Fibroblast of the aortic adventitia (primary cell): ENCODE measurements at places on chromosomes 1 and 21.

GRCh38 chr1:158809862-158810261, 21.3 kb upstream of the MNDA start:
- no peak for DNase-seq

DNA sequence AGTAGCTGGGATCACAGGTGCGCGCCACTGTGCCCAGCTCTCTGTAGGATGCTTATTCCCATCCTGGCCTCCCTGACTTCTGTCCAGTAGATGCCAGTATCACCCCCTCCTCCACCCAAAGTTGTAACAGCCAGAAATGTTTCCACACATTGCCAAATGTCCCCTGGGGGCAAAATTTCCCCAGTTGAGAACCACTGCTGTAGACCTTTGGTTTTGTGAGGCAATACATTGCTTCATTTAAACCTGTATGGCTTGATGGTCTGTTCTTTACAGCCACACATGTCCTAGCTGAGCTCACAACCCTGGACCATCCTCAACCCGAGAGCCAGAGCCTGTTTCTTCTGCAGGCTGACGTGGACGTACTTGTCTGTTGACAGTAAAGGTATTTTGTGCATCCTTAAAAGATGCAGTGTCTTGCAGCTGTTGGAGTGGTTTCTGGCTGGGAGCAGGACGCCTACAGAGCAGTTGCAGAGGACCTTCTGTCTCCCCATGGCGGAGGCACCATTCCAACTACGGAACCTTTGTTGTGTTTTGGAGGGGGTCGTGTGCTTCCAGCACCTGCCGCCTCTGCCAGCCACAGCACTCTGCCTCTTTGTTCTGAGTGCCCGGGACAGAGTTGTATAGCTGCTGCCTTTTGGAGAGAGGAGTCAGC, 26.6 kb downstream of the DOP1B start:
- DNase-seq: no peak

- DNase-seq: no peak
Measured at GRCh38 chr1:10132316-10132715, 78.1 kb upstream of the KIF1B start.

- peak; percentile 98 for DNase-seq
Measured at GRCh38 chr21:27570306-27570868, 603.5 kb upstream of the ADAMTS5 start.

GRCh38 chr1:86866665-86867064, 47.3 kb downstream of the SELENOF start:
- DNase-seq: peak; percentile 62

DNA sequence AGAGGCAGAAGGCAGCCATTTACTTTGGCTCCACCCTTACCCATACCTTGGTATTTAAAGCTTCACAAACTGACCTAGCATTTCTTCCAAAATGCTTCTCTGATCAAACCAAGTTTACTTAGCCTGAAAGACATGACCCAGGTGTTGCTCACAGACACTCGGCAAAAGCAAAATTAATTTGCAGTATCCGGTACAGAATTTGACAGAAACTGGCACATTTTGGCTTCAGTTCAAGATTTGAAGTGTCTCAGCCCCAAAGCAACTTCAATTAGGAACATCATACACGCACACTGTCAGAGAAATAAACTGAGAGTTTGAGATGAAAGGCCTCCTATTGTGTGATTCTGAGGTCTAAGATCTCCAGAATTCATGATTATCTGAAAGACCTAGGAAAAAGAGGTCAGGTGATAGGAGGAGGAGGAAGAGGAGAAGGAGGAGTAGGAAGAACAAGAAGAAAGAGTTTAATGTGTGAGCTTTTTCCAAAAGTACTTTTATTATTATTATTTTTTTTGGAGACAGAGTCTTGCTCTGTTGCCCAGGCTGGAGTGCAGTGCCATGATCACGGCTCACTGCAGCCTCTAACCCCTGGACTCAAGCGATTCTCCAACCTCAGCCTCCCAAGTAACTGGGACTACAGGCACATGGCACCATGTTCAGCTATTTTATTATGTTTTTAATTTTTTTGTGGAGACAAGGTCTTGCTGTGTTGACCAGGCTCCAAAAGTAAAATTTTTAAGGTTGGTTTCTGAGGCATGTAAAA, 143.6 kb downstream of the SLC45A1 start:
- no peak for DNase-seq

GRCh38 chr1:20699558-20699957, 18.2 kb downstream of the KIF17 start:
- no peak for DNase-seq

DNA sequence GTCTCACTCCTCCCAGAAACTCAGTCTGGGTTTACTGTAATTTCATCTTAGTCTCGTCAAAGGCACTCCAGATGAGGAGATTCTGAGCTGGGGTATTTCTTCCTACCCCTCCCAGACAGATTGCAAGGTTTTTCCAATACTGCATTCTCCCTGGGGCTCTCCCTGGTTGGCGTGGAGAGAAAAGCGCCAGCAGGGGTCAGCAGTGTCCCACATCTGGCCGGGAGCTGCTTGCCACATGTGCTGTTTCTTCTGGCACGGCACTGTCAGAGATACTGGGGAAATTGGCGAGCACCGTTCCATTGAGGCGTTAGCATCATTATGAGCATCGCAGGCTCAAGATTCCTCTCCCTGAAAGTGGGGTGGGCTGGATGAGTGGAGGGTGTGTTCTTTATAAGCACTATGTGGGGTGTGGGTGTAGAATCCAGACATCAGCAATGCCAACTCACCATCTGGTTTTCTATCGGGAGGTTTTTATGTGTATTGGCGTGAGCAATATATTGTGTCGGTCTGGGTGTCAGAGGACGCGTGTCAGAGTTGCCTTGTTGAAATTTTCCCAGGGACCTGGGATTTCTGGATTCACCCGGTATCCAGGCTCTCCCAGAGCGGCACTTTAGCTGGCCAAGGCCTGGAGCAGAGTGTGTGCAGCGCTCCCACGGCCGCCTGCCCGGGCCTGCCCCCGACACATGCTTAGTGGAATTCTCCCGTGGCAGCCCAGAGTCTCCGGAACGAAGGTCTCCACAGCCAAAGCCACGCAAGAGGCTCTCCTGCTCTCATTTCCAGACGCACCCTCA, 8.0 kb upstream of the NAV1 start:
- DNase-seq: peak; percentile 95

DNA sequence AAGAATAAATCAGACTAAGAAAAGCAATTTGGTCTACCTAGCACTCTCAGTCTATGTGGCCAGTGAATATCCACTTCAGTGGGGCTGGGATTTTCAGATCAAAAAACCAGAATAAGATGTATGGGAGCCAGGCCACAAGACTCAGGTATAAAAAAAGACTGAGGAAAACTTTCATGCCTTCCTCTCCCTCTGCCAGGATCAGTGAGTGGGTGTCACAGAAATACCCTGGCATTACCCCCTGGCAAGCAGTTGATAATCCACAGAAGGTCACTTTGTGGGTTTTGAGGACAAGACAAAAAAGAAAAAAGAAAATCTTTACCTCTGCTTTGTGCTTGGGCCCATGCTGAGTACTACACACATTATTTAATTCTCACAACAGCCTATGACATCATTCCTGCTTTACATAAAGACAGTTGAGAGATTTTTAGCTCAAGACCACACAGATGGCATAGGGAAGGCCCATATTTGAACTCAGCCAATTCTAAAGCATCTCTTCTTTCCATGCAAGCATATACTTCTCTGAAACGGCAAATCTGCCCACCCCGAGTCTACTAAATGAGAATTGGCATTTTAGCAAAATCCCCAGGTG, 57.6 kb downstream of the DESI2 start:
- no peak for DNase-seq

- DNase-seq: no peak
Measured at GRCh38 chr1:83794384-83794783, 204.5 kb downstream of the TTLL7 start.

DNA sequence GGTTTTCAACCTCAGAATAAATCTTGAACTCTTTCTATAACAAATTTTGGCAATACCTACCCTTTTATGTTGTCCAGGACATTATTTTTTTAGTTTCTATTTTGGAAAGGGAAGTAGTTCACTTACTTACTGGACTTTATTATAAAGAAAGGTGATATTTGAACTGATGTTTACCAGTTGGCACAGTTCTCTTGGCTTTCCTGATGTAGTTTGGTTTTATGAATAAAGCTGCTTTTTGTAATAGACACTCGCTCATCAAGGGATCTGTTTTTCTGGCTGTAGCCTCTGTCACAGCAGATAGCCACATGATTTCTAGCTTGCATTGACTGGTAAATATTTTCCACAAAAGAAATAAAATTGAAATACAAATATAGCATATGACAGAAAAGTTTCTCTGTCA, 40.9 kb upstream of the METTL18 start:
- DNase-seq: no peak

GRCh38 chr1:37793773-37794371, at the start of gene MANEAL:
Gene MANEAL, plus strand, starts transcription at chr1:37793847. Its CDS starts 336 bp downstream, at chr1:37794183.
- DNase-seq: peak; percentile 38

GRCh38 chr1:184563308-184563707, 176.5 kb downstream of the C1orf21 start:
- DNase-seq: peak; percentile 69

DNA sequence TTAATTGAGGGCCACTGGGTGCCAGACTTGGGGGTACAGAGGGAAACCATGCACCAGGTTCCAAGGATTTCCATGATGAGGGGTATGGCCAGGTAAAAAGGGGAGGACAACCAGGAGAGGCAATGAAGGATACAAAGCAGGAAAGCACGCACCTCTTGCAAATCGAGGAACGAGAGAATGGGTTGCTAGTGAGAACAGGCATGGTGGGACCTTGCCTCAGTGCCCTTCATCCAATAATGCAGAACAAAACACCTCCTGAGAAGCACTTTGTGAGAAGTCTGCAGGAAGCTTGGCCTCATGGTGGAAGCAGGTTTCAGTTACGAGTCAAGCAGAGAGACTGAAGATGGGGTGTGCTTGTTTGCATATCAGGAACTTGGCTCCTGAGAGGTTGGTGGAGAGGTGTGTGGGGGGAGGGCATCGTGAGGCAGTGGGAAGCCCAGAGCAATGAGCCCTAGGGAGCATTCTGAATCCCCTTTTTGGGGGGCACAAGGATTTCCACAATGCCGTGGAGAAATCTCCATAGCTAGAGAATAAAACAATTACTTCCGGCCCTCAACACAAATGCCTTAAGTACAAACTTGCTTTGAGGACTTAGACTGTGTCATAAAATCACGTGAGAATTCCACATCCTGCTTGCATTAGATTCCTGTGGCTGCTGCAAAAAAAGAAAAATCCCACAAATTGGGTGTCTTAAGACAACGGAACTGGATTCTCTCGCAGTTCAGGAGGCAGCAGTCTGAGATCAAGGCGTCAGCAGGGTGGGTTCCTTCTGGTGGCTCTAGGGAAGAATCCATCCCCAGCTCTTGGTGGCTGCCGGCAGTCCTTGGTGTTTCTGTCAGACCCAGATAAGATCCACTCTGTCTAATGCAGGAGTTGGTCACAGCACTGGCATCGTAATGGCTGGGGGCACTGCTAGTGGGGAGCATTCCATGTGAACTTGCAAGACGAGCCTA, 54.9 kb upstream of the BACE2 start:
- peak; percentile 70 for DNase-seq

GRCh38 chr1:13960375-13960987, 260.5 kb downstream of the PRDM2 start:
- peak; percentile 67 for DNase-seq
